Smooth muscle cell of trachea (primary cell): ENCODE measurements at places on chromosomes 7 and 10. TPM values are rescaled to one million over a fixed set of nuclear protein-coding genes. Genes with fewer than 3 reads are reported as not detected.

HOXA2 gene
- total RNA-seq: 1.3 and 2.6 TPM in 2 replicates

CAV1 gene
- total RNA-seq: 417 and 614 TPM in 2 replicates

TRIM24 gene
- 6.3 and 6.8 TPM in 2 replicates for total RNA-seq

PTPN20 gene
- total RNA-seq: 0.33 and 0.73 TPM in 2 replicates

UCMA gene
- not detected in 2 replicates for total RNA-seq

NUTM2E gene
- total RNA-seq: 0.15 TPM in 1 of 2 replicates, not detected in the other

GNG11 gene
- 18.7 and 53.7 TPM in 2 replicates for total RNA-seq

PPRC1 gene
- total RNA-seq: 8.7 and 15.2 TPM in 2 replicates

MCM7 gene
- total RNA-seq: 16.7 and 118 TPM in 2 replicates

DNAJB9 gene
- total RNA-seq: 10.8 and 44.0 TPM in 2 replicates

GFRA1 gene
- total RNA-seq: 0.15 and 0.50 TPM in 2 replicates

WNT8B gene
- not detected in 2 replicates for total RNA-seq

FANK1 gene
- total RNA-seq: 1.3 and 3.1 TPM in 2 replicates

PAOX gene
- total RNA-seq: 9.6 and 12.1 TPM in 2 replicates

BZW2 gene
- 67.5 and 136 TPM in 2 replicates for total RNA-seq

ANKRD22 gene
- not detected in 2 replicates for total RNA-seq

EPDR1 gene
- total RNA-seq: 19.5 and 66.8 TPM in 2 replicates

GPER1 gene
- total RNA-seq: 4.5 and 4.9 TPM in 2 replicates

LAMB4 gene
- under 0.01 and 0.44 TPM in 2 replicates for total RNA-seq

CWF19L1 gene
- total RNA-seq: 27.1 and 42.5 TPM in 2 replicates

CUBN gene
- total RNA-seq: 3.3 and 3.6 TPM in 2 replicates

INA gene
- total RNA-seq: 0.44 and 0.99 TPM in 2 replicates

KLHDC10 gene
- total RNA-seq: 24.1 and 31.6 TPM in 2 replicates

GSTO2 gene
- 3.8 and 7.9 TPM in 2 replicates for total RNA-seq

C10orf53 gene
- total RNA-seq: not detected in 2 replicates
